ENCODE measurements at places on chromosomes 3 and 15.

- no peak for DNase-seq
Observed at GRCh38 chr3:71903936-71904335, 119.0 kb upstream of the PROK2 start.

DNA sequence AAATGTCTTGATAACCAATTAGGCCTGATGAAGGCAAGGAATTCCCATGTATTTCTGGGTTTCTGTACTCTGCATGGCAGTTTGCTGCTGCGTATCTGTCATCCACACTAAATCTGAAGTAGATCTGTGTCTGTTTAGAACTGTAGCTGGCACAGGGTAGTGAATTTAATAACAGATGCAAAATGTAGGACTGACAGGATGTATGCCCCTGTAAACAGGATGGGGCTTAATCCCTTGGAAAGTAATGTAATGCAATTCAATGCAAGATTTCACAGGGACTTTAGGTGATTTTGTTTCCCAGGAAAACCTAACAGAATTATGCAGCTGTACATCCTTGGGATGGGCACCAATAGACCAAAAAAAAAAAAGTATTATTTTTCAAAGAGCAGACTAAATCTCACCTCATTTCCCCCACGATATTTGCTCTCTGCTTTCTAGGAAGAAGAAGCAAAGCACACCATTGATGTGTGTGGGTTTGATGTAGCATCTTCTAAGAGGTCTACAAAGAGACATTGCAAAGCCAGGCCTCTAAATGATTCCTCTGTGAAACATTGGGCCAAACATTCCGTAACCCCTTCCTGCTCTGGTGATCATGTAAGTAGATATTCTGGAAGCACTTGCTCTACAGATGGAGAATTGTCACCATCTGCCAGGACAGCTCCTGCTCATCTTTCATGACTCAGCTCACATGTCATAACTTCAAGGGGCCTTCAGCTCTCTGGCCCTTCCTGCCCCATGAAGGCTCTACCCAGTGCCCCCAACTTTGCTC, 464.3 kb upstream of the RGMA start:
- DNase-seq: no peak

DNA sequence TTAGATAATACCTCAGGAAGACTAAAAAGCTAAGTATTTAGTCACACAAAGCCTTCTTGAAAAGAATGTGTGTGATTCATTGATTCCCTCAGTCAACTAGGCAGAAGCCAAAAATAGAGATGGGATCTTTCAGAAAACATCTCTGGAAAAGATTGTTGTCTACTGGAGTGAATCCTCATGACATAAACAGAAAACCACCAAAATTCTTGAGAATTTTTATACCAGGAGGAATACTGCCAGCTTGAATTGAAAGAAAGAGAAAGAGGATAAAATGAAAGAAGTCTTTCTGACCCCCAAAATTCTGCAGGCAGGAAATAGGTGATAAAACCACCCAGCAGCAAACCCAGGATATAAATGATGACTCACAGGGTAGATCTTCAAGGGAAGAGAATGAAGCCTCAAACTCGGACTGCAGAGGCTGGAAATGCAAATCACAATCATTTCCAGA, 363.1 kb upstream of the PLSCR5 start:
- no peak for DNase-seq

- DNase-seq: no peak
Observed at GRCh38 chr3:150739877-150740645, 22.9 kb downstream of the SIAH2 start.

DNA sequence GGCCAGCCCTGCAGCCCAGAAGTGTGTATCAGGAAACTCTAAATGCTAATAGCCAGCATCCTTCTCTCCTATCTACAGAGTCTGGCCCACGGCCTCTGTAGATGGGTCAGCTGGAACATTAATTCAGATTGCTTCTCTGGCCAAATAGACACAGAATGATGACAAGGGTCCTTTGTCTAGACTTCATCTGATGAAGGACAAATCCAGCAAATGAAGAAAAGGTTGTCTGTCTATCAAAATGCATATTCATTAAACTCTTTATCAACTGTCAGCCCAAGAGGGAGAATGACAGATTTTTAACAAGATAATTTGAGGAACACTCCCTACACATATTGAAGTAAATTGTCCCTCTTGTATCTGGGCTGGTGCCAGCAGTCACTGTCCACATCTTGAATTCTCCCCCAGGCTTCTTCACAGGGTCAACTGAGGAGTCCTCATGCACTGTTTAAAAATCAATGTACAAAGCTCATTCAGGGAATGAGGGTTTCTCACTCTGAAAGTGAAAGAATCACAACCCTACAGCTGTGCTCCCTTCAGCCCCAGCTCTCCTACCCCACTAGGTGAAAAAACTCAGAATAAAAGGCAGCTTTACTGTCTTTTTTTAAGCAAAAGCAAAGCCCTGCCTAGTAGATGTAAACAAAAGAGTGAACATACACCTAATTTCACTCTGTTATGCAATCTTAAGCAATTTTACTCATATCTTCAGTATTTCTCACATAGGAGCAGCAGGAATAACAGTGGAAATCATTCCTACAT, 507.7 kb downstream of the IGSF11 start:
- DNase-seq: no peak

DNA sequence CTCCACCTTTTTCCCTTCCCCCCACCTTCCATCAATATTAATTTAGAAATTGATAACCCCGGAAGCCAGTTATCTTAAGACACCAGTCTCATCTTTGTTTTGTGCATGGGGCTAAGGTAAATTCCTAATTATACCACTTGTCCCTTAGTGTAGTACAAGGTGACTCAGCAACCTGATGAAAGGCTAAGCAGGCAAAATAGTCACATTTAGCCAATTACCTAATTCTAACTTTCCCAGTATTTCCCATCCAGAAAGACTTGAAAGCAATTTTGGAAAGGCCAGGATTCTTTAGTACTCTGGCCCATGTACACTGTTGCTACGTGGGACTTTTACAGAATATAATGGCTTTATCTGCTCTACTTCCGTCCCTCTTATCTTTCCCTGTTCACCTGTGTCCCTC, 72.6 kb downstream of the SETD5 start:
- DNase-seq: no peak

DNA sequence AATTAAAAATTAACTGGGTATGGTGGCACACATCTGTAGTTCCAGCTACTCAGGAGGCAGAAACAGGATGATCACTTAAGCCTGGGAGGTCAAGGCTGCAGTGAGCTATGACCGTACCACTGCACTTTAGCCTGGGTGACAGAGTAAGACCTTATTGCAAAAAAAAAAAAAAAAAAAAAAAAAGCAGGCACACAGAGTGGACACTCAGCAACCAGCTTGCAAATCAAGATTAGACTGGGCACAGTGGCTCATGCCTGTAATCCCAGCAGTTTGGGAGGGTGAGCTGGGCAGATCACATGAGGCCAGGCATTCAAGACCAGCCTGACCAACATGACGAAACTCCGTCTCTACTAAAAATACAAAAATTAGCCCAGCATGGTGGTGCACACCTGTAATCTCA, 5.4 kb downstream of the CLN6 start:
- DNase-seq: no peak

- no peak for DNase-seq
Observed at GRCh38 chr15:97881346-97881965, 79.0 kb upstream of the ARRDC4 start.

DNA sequence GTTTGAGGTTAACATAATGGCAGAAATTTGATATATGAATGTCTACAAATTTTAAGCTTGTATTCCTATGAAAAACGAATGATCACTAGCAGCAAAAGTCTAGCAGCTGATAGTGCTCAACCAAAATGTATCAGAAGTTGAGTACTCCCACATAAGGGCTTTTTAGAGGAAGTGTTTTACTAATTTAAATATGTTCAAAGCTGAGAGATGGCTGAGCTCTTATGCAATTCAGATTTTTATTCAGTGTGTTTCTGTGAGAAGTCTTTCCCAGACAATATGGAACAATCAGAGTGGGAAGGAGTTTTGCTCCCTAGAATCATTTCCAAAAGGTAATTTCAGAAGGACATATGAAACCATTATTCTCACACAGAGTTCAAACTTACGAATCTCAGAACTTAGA, 327.0 kb downstream of the ZPLD1 start:
- no peak for DNase-seq

- no peak for DNase-seq
Observed at GRCh38 chr3:89227218-89227617, 119.8 kb downstream of the EPHA3 start.

DNA sequence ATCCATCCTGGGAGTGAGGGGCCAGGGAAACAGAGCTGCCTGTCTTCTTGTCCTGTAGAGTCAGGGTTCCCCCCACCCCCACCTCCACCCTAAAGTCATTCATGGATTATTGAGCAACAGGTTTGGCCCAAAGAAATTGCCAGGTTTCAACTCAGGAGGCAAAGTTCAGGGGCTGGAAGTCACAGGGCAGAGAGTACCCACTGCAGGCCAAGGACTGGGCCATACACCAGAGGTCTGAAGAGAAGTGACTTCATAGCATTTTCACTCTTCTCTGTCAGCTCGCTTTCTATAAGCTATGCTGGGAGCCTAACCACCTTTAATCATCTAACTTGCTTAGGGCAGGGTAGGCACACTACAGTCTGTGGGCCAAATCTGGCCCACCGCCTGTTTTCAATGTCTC, 50.1 kb downstream of the STARD5 start:
- DNase-seq: no peak

- no peak for DNase-seq
Observed at GRCh38 chr3:98778852-98779413, 15.8 kb downstream of the ST3GAL6 start.

DNA sequence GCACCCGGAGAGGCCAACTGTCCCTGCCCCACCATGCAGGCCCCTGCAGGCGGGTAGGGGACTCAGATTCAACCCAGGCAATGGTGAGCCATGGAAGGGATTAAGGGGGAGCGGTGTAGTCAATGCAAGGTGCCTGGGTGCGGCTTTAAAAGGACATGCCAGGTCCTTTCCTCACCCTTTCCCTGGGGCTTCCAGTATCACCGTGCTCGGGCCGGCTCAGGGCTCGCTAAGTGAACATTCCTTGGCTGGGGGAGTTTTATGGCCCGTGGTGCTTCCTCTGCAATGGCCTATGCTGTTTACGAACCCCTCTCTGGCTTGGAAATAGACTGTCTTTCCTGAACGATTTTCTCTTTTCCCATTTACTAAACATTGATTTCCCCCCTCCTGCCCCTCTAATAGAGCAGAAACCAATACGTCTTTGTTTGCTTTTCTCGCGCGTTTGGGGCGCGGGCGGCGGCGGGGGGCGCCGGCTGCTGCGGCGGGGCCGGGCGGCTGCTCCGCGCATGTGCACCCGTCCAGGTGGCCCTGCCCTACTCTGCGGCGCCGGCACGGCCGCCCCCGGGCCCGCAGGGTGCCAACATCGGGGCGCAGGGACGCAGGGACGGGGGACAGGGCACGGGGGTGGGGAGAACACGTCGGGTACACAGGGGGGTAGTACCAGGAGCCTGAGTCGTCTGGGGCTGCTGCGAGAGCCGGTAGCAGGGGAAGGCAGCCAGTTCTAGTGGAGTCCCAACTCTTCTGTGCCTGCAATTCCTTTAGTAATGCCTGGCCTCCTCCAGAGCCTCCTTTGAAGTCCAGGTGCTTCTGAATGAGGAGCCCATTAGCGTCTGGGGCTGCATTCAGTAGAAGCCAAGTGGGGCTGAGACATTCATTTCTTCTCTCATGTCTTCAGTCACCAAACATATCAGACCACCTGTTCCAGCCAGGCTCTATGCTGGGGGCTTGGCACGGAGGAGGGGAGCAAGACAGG, 26.9 kb upstream of the CACNA2D2 start:
- DNase-seq: no peak

- no peak for DNase-seq
Observed at GRCh38 chr3:59854061-59854709, 804.4 kb upstream of the CFAP20DC start.

GRCh38 chr15:59304034-59304795, 68.5 kb downstream of the MYO1E start:
- DNase-seq: no peak

DNA sequence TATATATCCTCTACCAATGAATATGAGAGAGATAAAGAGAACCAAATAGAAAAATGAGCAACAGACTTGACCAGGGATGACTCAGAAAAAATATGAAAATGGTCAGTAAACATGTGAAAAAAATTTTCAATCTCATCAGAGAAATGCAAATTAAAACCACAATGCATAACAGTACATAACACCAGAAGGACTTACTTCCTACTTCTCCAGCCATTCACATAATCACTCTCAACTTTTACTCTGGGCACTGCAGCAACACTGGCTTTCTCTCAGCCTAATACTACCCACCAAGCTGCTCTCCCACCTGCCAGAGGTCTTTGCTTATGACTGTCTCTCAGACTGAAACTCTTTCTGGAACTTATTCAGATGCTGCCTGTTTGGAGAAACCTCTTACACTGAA, 49.4 kb downstream of the DPH6 start:
- no peak for DNase-seq

All from stimulated activated CD8-positive, alpha-beta memory T cell treated with anti-CD3 and anti-CD28 coated beads, Interleukin-15, amount 100 ng/mL, for 4 hours (primary cell).